HAP-1 (cell line): ENCODE measurements at places on chromosomes 1 and 21.

DNA sequence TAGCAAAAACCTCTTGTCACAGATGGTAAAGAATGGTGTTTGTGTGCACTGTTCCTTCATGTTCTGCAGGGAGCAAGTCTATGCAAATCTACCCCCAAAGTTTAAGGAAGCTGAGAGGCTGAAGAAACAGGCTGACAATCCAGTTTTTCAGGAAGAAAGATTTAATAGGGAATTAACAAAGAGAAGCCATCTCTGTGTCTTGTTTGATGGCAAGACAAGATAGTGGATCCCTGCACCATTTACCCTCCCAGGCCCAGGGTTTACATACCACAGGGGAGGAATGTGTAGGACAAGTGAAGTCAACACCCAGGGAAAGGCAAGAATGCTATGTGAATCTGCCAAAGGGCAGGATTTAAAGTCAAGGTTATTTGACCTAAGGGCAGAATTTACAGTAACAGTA lies 48.1 kb upstream of the FNBP1L start:
- DNase-seq = no peak

DNA sequence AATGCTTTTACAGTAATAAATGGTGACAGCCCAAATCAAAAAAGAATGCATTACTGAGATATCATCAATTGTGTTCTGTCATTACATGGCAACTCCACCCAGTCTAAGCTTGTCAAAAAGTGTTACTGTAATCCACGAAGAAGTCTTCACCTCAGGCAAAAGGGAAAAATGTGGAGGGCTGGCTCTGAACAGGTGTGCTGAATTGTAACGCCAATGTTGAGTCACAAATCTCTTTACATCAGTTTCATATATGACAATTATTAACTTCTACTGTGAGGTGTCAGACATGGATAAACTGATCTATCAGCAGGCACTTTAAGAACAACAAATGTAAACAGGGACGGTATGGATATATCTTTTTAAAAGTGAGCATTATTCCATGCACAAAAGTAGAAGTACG lies 98.5 kb upstream of the DMRTA2 start:
- DNase-seq = no peak

GRCh38 chr1:30145723-30146303 lies 577.6 kb downstream of the MATN1 start:
- no peak for DNase-seq

GRCh38 chr1:99397029-99397428 lies 132.7 kb downstream of the PLPPR4 start:
- DNase-seq = no peak

- no peak for DNase-seq
These were observed 12.6 kb downstream of the C1orf162 start for GRCh38 chr1:111486431-111486830.

DNA sequence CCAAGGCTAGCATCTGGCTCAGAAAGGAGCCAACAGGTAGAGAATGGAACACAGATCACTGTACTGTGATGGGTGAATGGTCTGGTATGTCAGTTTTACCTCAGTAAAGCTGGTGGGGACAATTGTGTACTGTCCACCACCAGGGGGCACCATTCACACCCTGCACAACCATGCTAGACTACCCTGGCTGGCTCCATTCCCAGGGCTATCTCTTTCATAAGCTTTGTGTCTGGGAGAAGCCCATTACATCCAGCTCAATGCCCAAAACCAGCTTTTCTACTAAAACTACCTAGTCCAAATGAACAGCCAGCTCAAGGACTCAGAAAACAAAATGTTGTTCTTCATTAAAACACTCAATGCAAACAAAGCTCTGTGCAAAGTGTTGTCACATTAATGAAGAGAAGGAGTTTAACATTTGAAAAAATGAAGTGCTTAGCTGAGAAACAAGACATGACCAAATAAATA lies 62.0 kb upstream of the RASAL2 start:
- DNase-seq = peak; percentile 76

DNA sequence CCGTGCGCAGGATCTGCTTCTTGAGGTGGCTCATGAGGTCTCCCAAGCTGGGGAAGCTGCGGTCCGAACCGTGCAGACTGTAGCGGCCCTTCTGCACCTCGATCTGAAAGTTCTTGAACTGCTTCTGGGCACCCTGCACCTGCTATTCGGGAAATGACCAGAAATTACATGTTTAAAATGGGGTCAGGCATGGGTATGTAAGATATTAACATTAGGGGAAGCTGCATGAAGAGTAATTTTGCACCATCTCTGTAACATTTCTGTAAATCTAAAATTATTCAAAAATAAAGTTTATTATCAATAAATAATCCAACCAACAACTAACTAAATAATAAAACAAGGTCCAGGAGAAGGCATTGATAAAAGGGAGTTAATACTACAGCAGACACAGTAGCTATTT lies 110.7 kb downstream of the RAVER2 start:
- DNase-seq = no peak

DNA sequence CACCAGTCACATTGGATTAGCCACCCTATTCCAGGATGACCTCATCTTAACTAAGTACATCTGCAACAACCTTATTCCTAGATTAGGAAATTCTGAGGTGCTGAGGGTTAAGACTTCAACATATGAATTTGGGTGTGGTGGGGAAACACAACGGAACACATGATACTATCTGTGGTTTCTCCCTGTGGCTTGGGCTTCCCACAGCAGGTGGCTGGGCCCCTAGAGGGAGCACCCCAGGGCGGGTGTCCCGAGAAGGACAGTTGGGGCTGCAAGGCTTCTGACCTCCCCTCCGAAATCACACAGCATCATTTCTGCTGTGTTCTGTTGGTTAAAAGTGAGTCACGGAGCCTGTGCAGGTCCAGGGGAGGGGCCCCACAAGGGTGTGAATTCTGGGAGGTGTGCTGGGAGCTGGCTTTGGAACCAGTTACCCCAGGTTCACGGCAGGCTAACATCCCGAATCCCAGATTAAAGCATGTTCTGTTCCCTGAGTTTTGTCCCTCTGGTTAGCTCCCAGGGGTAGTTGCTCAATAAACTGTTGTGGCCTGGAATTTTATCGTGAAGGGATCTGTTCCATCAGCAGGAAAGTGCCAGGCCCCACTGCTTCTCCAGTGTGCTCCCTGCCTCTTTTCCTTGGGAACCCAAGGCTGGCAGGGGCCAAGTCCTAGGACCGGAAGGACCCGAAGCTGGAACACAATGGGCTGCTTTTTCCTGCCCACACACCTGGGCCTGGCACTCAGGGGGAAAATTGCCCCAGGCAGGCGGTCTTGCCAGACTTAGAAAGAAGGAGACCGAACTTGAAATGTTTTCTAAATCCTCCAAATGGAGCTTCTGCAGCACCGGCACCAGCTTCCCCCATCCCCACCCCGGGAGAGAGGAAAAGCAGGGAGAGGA lies 154.0 kb upstream of the WNT4 start:
- DNase-seq = no peak

DNA sequence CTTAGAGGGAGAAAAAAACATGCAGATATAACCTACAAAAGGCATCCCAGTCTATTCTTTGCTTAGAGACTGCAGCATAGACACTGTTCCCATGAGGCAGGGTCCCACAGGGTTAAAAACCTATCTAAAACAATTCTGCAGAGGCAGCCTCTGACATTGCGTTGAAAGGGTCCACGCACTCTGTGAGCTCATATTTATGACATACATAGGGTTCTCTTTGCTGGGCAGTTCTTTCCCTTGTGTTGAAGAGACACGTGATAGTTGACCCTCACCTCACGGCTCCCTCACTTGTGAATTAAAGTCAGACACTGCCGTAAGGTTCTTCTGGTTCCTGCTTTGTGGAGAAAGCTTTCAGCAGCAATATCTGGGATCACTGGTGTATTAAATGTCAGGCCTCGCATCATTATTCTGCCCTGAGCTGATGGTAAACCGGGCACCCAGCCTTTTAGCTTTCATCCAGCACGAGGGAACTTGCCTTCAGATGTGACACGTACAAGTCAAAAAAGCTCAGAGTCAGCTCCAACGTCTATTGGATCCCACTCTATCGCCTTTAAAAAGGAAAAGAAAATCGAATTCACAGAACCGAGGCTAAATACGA lies 52.8 kb upstream of the HNRNPU start:
- no peak for DNase-seq

DNA sequence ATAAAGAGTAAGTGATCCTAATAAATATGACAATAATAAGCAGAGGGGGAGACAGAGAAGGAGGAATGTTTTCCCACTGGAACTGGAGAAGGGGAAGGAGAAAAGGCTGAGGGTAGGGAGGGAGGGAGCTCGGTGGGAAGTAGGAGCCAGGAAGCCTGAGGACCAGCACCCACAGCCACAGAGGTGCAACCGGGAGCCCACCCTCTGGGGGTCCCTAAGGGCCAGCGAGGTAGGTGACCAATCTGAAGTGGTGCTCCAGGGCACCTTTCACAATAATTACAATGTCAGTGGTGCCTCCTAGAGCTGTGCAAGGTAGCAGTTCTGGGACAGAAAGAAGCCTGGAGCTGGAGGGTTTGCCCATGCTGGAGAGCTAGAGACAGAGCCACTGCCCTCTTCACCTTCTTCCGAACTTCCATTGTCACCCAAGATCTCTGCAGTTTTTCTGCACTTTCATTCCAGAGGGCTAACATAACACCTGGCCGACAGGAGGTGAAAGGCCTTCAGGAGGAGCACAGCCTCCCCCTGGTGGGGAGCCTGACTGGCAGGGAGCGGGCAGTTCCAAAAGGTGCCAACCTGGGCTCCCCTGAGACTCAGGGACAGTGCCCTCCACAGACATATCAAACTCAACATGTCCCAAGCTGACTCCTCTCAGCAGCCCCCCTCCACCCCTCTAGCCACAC lies 4.1 kb upstream of the AHCYL1 start:
- DNase-seq = no peak

DNA sequence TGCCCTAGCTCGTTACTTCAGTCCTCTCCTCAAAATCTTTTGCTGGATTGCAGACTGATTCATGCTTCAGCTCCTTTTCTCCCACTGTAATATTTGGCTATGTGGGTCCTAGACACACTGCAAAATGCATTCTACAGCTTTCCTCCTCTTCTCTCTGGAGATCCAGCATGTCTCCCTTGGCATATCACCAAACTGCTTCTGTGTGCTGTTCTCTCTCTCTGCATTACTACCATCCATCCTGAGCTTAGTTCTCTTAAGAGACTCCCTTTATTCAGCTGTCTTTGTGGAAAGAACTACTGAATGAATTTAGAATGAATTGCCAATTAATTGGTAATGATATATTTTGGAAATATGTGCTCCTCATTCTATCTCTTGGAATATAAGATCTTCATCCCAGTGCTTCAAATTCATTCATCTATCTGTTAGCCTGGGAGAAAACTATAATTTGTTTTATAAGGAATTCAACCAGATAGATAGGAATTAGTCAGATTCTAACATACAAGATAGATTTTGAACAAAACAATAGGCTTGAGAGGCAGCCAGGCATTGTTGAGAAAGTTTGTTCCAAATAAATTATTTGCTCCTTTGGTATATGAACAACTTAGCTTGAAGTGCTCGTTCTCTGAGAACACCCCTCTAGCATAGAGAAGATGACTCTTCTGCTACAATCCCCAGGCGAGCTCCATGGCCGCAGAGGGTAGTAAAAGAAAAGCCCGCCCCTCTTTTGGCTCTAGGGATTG lies 71.9 kb downstream of the NTMT2 start:
- DNase-seq = no peak

DNA sequence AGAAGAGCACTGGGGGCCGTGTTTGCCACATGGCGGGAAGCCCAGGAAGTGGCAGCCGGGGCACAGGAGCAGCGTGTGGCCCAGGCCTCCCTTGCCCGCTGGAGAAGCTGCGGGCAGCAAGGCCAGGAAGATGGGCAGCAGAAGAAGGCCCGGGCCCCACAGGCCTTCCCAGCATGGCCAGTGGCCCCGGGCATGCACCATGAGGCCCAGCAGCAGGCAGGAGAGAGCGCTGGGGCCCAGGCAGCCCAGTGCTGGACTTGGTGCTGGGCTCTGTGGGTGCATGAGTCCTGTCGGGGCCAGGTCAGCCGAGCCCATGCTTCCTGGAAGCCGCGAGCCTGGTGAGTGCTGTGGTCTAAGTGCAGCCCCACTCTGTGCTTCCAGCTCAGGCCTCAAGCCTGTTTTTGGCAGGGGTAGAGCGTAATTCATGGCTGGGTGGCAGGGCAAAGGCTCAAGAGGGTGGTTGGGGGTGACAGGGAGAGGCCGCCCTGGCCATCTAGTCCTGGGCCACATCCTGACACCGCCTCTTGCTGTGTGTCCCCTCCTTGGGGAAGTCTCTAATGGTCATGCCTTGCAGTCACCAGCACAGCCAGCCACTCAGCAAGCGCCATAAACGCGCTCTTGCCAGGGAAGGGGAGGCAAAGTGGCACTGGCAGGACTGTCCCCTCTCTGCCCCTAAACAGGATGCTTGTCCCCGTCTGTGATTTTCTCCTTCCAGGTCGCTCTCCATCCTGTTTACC lies 21.3 kb downstream of the MTHFR start:
- DNase-seq = no peak

- no peak for DNase-seq
These were observed 39.5 kb downstream of the AJAP1 start for GRCh38 chr1:4693891-4694290.

GRCh38 chr1:185532856-185533255 lies 201.3 kb upstream of the HMCN1 start:
- DNase-seq = no peak

DNA sequence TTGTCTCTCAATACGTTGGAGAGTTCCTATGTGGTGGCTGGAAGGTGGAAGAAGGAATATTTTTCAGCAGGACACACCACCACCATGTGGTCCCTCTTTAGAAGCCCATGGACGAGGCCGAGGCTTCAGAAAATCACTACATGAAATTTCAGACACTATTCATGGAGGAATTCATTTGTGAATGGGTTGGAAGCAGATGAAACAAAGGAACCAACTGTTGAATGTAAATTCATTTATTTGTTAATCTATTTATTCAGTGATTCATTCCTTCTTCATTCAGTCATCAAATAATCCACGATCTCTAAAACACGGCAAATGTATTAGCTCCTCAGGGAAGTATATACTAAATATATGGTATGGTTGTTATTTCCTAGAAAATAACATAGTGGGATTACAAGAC lies 12.2 kb downstream of the SLC35F3 start:
- no peak for DNase-seq

GRCh38 chr1:201309416-201309815 lies 26.1 kb downstream of the PKP1 start:
- peak; percentile 80 for DNase-seq

DNA sequence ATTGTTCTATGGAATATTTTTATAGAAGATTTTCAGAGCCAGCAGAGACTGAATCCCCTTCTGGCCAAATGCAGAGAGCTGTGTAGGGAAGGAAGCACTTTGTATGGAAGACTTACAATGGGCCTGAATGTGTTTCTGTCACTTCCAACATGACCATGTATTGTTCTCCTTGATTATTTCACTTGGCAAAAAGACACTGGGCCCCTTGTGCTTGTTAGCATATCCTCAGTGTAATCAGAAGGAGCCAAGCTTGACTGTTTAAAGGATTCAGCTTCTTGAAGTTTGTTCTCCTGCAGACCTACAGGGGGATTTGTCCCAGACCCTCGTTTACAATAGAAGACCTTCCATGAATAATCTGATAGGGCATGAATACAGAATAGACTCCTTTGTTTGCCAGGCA lies 48.1 kb upstream of the UBE2U start:
- no peak for DNase-seq

GRCh38 chr1:6923416-6923815 lies 138.2 kb downstream of the CAMTA1 start:
- no peak for DNase-seq
